ENCODE measurements at places on chromosomes 7 and 10.

GRCh38 chr7:155336812-155337602 is 39.3 kb downstream of the INSIG1 start:
- DNase-seq, result no peak

GRCh38 chr7:77337456-77337990 is 78.6 kb downstream of the GSAP start:
- DNase-seq, result no peak

- no peak for DNase-seq
Measured at GRCh38 chr10:110636932-110637557, 7.1 kb upstream of the RBM20 start.

- DNase-seq, result no peak
Measured at GRCh38 chr10:109861081-109861480, 62.2 kb downstream of the XPNPEP1 start.

DNA sequence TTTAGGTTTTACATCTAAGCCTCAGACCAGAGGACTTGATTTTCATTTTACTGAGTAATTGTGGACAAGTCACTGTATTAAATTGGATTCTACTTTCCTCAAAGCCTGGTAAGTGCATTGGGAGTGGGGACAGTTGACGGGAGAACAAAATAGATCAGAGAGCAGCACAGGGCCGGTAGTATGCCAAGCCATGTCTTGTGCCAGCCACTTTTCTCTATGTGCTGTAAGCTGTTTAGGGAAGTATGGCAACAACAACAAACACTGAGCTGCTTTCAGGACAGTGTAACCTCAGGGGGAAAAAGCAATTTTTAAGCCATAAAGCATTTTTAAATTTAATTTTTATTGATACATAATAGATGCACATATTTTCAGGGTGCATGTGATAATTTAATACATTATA is 365.9 kb upstream of the IGFBP3 start:
- DNase-seq, result no peak

- no peak for DNase-seq
Measured at GRCh38 chr7:148304456-148304855, 286.1 kb upstream of the C7orf33 start.

DNA sequence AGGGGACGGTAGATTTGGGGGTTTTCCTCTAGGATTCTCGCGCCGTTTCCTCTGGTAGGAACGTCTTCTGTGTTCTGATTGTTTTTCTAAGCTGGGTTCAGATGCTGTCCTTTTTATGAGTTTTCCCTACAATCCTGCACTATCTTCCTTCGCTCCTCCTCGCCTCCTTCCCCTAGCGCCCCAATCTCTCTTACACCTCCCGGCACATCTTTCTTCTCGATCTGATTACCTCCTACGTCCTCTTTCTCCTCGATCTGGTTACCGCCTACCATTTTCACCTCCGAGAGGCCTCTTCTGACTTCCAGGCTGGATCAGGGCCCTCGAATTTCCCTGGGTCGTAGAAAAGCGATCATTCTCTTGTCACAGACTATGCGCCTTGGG is 413 bp downstream of the BUD31 start:
- no peak for DNase-seq

- peak; percentile 54 for DNase-seq
Measured at GRCh38 chr10:48455392-48456151, 149.1 kb downstream of the MAPK8 start.

DNA sequence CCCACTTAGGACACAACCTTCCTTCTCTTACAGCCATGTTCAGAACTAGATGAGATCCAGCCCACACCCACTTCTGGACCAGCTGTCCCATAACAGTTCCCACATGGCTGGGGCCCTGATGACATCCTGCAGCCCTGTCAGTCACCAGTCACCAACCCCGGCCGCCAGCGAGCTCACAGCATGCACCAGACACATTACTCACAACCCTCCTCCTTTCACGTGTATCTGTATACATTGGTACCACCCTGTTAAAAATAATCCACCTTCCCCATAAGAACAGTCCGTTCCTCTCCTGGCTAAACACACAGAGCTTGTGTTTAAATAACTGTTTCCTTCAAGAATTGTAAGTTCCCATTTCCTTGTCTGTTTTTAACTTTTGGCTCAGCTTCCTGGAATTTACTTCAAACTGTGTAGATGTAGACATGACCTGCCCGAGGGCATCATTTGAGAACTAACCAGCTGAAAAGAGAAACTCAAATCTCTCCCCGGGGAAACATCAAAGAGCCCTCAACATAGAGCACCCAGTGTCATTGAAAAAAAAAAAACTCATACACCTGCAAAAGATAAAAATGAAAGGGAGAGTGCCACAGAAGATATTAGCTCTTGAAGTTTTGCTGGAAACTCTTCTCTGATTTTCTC is 26.0 kb upstream of the PRLHR start:
- no peak for DNase-seq

- DNase-seq, result no peak
Measured at GRCh38 chr10:72218325-72218724, 2.2 kb upstream of the ASCC1 start.

DNA sequence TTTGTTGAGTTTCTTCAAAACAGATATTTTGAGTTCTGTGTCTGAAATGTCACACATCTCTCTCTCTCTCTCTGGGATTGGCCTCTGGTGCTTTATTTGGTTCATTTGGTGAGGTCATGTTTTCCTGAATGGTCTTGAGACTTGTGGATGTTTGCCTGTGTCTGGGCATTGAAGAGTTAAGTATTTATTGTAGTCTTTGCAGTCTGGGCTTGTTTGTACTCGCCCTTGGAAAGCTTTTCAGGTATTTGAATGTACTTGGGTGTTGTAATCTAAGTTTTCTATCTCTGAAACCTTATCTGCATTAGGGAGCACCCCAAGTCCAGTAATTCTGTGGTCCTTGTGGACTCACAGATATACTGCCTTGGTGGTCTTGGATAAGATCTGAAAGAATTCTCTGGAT is 106.7 kb upstream of the PRSS58 start:
- no peak for DNase-seq

GRCh38 chr10:38072552-38072951 is 21.6 kb upstream of the ZNF37A start:
- no peak for DNase-seq

GRCh38 chr10:73944356-73945100 is 33.6 kb downstream of the PLAU start:
- no peak for DNase-seq

DNA sequence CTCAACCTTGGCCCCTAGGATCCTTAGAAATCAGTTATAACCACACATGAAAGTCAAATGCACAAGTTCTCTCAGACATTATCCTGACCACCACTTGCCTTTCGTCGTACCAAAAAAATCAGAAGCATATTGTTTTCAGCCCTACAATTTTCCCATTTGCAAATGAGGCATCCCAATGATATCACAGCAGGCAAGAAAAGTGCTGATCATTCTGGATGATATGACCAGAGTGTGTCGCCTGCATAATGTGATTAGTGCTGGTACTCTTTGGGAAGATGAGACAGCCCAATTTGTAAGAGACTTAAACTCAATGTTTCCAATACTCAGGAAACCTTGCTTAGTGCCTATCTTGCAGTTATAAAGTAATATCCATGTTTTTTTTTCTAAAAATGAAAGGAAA is 168.0 kb downstream of the SORCS1 start:
- no peak for DNase-seq

- no peak for DNase-seq
Measured at GRCh38 chr7:97313900-97314299, 196.4 kb downstream of the SDHAF3 start.

DNA sequence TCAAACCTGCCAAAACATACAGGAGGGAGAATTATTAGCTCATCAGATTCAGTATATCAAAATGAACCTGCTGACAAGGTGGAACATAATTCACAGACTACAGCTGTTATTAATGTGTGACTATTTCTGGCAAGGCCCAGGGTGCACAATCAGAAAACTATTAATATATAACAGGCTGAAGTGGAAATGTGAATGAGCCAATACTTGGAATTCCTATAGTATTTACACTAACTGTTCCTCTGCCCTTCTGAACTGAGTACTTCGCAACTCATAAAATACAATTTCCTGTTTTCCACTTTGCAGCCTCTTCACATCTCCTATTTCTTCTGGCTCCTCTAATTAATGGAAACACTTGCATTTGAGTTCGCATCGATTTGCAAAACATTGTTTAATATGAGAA is 330.8 kb downstream of the DPP6 start:
- no peak for DNase-seq

- DNase-seq, result no peak
Measured at GRCh38 chr7:15567652-15568051, 5.8 kb upstream of the AGMO start.

DNA sequence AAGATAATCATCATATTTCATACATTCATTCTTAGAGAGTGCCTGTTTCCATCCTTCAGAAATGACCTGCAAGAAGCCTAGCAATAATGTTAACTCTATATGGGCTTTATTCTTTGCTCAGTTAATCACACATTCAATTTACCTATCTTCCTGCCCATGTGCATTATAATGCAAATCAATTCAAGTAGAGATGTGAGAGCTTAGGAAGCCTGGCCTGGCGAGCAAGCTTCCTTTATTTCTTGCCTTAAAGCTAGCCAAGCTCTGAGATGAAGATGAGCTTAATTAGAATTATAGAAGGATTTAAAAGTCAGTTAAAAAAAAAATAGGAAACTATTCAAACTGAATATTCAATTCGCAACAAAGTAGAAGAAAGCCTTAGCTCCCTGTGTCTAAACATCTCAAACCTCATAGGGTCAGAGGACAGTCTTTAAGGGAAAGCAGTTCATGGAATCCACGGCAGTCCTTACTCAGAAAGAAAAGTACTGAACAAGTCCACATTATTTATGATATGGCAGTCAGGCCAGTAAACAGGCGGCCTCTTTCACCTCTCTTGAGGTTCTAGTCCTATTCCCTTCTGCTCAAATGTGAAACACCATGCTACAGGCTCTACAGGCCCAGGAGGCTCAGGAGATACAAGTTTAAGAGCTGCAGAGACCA is 214.1 kb downstream of the TFEC start:
- no peak for DNase-seq

- DNase-seq, result no peak
Measured at GRCh38 chr7:53603461-53603860, 568.0 kb downstream of the POM121L12 start.

- peak; percentile 63 for DNase-seq
Measured at GRCh38 chr7:121872831-121873288, at the start of gene PTPRZ1. PTPRZ1 (plus strand) TSS chr7:121873161; CDS start chr7:121873500, 339 bp downstream.

DNA sequence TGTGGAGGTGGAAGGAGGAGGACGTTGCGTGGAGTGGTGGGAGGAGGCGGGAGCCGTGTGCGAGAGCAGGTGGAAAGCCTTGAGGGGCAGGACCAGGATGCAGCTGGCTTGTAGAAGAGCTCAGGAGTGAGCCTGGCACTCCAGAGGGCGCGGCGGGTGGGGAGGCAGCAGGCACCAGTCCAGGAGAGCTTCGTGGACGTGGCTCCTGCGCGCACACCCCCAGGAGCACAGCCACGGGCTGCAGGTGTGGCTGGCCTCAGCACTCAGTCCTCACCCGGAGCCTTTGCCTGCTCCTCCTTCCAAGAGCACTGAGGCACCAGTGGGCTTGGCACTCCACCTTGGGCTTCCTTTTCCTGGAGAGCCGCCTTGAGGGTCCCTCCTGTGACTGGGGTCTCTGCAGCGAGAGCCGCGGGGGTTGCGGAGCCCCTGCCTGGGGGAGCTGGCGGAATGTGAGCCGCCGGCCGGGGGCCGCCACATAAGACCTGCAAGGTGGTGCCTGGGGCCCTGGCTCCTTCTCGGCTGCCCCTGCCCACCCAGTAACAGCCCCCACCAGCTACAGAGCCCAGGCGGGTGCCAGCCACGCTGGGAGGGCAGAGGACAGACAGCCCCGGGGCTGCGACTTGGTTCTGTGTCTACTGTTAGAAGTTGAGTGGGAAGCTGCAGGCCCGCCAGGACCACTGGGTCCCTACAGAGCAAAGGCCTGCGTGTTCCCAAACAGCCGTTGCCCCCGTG is 11.1 kb downstream of the MAFK start:
- no peak for DNase-seq

DNA sequence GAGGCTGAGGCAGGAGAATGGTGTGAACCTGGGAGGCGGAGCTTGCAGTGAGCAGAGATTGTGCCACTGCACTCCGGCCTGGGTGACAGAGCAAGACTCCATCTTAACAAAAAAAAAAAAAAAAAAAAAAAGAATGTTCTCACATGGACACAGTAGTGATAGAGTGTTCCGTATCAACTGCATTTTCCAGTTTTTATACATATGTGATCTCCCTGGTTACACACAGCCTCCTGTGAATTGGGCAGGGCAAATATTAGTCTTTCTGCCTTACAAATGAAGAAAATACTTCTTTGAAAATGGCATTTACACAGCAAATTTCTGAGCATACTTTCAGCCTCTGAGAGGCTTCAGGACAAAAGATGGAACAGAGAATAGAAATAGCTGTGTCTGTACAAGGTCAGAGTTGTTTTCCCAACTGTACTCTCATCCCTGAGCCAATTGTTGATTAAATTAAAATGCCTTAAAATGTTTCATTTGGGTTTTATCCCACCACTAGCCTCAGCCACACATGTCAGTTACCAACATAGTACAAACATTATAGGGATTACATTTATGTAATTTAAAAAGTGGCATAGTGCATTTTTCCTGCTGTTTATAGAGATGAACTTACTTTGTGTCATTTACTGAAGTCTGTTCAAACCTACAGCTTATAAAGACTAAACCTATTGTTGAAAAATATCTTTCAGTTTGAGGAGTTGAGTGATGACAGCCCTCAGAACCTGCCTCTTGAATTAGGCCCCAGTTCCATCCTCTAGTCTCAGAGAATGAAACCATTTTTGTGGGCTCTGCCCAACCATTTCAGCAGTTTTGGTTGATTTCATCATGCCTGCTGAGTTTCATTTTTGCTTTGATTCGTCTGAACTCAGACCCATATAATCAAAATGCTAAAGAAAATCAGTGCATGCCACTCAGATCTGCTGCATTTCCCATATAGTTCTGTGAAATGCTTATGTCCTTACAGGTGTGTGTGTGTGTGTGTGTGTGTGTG is 609.4 kb upstream of the C7orf33 start:
- no peak for DNase-seq

GRCh38 chr10:120172356-120172755 is 279.8 kb downstream of the SEC23IP start:
- no peak for DNase-seq

DNA sequence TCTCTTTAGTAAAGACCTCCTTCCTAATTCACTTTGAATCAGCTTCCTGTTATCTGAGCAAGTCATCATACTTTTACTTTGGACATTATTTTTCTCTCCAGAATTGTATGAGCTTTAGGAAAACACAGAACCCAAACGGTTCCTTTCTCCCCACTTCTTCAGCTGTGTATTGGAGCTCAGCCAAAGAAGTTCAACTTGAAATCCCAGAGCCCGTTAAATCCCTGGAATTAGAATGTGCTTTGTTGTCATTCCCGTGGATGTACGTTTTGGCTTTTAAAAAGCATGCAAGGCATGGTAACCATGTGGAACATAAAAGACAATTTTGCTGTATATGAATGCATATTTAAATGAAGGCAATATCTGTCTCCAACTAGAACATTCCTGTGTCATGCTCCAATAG is 46.6 kb downstream of the AGMO start:
- DNase-seq, result no peak

- no peak for DNase-seq
Measured at GRCh38 chr7:92851732-92852131, 15.4 kb upstream of the CDK6 start.

Data from upper lobe of right lung (tissue), 1 donor.